ENCODE measurements at places on chromosomes 11 and 22.

GRCh38 chr22:37533995-37534394 is 14.8 kb upstream of the CARD10 start:
- no peak for DNase-seq

DNA sequence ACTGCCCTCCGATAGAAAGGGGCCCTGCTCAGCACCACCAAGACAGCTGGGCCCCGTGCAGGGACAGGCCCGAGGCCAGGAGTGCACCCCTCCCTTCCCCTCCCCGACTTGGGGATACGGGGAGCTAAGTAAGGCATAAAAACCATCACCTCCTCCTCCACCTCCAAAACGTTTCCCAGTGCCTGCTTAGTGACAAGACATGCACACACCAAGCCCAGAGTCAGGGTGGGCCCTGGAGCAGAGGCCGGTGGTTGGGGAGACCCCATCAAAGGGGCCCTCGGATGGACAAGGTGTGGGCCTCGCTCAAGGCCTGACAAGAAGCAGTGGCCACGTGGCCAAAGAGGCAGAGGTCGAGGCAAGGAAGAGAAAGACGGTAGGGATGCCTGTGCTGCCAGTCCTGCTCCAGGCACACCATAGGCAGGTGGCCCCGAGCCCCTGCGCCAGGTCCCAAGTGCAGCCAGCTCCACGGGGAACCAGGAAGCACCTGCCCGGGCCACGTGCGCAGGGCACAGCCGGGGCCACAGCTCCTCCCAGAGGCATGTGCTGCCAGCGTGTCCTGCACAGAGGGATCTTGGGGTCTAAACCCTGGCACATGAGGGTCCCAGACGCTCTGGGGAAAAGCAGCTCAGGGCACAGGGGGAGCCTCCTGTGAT is 53.0 kb downstream of the BRD1 start:
- no peak for DNase-seq

DNA sequence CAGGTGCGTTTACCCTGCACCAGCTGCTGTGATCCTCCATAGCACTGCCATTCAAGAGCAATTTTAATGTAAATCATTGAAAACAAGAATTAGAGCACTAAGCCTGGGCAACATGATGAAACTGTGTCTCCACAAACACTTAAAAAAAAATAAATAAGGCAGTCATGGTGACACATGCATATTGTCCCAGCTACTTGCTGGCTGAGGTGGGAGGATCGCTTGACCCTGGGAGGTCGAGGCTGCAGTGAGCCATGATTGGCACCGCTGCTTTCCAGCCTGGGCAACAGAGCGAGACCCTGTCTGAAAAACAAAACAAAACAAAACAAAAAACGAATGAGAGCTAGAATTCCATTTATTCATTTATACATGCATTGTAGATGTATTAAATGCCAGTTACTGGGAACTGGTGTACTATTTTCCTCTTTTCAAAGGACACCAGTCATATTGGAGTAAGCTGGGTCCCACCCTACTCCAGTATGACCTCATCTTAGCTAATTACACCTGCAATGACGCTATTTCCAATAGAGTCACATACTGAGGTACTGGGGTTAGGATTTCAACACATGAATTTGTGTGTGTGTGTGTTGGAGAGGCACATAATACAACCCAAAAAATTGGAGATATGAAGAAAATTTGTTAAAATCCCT is 101.9 kb downstream of the MICAL2 start:
- DNase-seq = no peak

DNA sequence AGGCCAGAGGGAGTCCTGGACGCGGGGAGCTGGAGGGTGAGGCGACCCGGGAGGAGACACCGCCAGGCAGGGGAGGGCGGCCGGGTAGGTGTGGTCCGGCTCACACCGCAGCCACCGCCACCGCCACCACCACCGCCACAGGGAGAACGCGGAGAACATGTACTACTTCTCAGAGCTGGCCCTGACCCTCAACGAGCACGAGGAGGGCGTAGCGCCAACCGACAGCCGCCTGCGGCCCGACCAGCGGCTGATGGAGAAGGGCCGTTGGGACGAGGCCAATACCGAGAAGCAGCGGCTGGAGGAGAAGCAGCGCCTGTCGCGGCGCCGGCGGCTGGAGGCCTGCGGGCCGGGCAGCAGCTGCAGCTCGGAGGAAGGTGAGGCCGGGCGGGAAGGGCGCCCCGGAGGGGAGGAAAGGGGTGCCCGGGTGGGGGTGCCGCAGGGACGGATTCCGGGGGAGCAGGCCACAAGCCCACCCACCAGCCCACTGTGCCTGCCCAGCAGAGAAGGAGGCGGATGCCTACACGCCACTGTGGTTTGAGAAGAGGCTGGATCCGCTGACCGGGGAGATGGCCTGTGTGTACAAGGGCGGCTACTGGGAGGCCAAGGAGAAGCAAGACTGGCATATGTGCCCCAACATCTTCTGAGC is 62.8 kb downstream of the MORC2 start:
- no peak for DNase-seq

GRCh38 chr11:6576471-6577373 is 26.7 kb downstream of the RRP8 start:
- no peak for DNase-seq

All from activated naive CD4-positive, alpha-beta T cell (primary cell).